NCI-H2081 treated with DMSO at 0.1 percent for 48 hours (cell line): ENCODE measurements at places on chromosomes 5 and 9.

GRCh38 chr9:83474631-83475030, 63.6 kb downstream of the FRMD3 start:
- no peak for DNase-seq

GRCh38 chr9:113998525-113999255, 79.4 kb downstream of the AMBP start:
- no peak for DNase-seq

DNA sequence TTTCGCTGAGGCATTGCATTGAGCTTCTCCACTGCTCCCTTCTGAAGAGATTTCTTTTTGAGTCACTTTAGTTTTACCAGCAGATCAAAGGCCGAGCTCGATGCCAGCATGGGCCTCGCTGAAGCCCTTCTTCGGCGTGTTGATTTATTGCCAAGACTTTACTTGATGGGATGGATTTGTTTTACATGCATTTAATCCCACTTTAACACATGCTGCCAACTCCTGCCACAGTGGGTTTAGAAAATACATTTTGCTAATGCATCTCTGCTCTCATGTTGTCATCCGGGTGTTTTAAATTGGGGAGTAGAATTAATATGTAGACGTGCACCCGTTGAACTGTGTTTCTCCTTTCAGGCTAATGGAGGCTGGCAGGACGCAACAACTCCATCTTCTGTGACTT, 218.3 kb downstream of the PBX3 start:
- no peak for DNase-seq

DNA sequence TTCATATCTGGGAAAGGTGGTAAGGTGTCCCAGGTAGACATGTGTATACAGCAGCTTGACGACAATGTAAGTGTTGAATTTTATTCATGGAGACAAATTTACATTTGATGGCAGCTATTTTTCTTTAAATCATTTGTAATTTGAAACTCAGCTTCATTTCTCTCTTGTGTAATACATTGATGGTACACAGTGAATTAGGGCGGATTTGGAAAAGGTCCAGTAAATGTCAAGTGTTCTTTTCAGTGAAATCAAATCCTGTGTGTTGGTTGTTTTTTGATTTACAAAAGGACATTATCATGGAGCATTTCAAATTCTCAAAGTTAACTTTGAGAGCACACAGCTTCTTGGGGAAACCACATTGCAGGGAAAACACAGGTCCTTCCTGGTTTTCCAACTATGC, 30.0 kb upstream of the PCSK1 start:
- no peak for DNase-seq

- DNase-seq = peak; percentile 77
These were observed 92.4 kb upstream of the CPLX2 start for GRCh38 chr5:175778951-175779503.

DNA sequence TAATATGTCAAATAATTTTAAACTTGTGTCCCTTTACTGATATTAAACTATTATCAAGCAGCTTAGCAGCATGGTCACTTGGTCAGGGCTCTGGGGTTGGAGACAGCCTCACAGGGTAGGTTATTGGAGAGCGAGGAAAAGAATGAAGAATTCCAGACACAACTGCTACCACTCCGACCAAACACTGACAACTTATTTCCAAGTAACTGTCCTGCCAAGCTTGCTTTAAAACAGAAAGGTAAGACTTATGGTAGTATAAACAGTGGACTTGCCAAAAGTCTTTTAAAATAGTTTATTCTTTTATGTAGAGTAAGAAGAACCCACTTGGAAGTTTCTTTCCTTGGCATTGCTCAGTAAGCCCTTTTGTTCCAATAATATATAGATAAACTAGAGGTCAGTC, 364.1 kb downstream of the DEPDC1B start:
- no peak for DNase-seq

GRCh38 chr5:89273289-89273688, 390.3 kb upstream of the MEF2C start:
- DNase-seq = no peak

- no peak for DNase-seq
These were observed 53.4 kb upstream of the OLFM1 start for GRCh38 chr9:135034106-135034505.

DNA sequence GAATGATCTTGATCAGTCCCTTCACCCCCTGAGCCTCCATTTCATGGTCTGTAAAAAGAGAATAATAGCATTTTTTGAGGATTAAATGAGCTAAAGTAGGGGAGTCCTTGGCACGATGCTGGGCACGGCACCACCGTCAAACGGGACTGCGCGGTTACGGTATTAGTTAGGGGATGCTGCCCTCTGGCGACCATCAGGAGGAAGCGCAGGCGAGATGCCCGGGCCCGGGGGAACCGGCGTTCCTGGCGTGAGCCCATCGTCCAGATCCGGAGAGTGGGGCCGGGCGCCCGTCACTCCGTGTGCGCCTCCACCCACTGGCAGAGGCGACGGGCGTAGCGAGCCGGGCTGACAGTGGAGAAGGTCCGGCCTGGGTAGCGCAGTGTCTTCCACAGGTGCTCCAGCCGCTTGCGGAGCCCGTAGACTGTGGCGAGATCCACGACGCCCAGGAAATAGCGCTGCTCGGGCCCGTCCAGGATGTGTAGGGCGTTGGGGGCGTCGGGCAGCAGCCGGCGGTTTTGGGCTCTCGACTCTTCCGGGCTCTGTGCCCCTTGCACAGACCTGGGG, 4.8 kb upstream of the ST6GALNAC4 start:
- no peak for DNase-seq

- no peak for DNase-seq
These were observed 82.3 kb downstream of the SECISBP2 start for GRCh38 chr9:89400403-89401116.

DNA sequence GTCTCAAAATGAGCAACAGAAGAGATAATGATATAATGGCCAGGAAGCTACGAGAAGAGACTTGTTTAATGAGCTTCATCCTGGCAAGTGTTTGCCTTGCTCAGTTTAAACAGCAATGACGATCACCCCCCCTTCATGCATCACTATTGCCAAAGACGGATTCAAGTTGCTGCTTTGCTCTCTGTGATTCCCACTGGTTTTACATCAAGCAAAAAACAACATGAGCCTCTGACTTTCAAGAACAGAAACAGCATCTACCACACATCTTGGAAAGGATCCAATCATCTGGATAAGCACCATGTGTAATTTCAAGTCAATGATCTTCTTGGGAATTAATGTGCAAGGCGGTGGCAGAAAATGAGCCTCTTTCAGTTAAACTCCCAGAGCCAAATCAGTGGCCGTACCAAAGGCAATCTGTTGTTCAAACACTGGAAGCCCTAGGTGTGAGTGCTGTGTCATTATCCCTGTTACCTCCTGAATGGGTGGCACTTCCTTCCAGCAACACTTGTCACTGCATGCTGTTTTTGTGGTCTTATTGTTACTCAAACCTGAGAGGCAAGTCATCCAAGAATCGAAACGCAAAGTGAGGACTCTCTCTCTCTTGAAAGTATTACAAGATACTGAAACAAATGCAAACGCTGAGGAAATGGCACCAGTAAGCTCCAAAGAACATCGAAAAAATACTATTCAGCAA, 72.8 kb downstream of the MED27 start:
- DNase-seq = peak; percentile 79

GRCh38 chr5:37146896-37147295, 102.3 kb downstream of the CPLANE1 start:
- no peak for DNase-seq

- DNase-seq = no peak
These were observed 7.6 kb upstream of the TRMT10B start for GRCh38 chr9:37745970-37746369.

DNA sequence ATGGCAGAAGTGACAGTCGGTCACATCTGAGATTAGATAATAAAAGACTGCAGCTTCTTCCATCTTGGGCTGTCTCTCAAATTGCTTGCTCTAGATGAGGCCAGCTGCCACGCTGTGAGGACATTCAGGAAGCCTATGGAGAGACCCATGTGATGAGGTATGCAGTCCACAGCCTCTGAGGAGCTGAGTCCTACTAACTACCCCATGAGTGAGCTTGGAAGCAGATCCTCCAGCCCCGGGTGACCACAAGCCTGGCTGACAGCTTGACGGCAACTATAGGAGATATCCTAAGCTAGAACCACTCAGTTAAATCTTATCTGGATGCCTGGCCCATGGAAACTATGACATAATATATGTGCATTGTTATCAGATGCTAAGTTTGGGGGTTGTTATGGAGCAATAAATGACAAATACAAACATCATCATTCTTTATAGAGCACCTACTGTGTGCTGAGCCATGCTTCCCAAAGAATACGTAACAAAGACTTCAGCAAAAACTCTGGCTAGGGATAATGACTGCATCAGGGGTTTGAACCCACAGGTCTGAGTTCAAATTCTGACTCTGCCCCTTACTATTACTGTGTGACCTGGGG, 26.7 kb downstream of the KCNV2 start:
- no peak for DNase-seq

GRCh38 chr9:92140074-92140753, 25.0 kb upstream of the SPTLC1 start:
- no peak for DNase-seq

DNA sequence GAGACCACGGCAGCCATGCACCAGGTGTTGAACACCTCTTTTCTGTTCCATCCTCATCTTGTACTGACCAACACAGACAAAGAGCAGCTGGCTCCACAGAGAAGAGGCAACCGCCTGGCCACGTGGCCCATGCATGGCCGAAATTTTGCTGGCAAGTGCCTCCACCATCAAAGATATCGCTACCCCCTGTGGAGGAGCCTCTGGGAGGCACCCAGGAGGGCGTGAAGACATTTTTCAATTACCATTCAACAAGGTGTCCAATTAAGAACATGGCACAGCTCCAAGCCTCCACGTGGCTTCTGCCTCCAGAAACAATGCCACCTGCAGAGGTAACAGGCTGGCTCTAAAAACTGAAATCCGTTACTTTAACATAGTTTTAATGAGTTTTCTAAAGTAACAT, 54.4 kb upstream of the CKS2 start:
- no peak for DNase-seq

- no peak for DNase-seq
These were observed 11.3 kb downstream of the NIM1K start for GRCh38 chr5:43203373-43203772.

- DNase-seq = no peak
These were observed 221.3 kb downstream of the GRIA1 start for GRCh38 chr5:153711755-153712154.

DNA sequence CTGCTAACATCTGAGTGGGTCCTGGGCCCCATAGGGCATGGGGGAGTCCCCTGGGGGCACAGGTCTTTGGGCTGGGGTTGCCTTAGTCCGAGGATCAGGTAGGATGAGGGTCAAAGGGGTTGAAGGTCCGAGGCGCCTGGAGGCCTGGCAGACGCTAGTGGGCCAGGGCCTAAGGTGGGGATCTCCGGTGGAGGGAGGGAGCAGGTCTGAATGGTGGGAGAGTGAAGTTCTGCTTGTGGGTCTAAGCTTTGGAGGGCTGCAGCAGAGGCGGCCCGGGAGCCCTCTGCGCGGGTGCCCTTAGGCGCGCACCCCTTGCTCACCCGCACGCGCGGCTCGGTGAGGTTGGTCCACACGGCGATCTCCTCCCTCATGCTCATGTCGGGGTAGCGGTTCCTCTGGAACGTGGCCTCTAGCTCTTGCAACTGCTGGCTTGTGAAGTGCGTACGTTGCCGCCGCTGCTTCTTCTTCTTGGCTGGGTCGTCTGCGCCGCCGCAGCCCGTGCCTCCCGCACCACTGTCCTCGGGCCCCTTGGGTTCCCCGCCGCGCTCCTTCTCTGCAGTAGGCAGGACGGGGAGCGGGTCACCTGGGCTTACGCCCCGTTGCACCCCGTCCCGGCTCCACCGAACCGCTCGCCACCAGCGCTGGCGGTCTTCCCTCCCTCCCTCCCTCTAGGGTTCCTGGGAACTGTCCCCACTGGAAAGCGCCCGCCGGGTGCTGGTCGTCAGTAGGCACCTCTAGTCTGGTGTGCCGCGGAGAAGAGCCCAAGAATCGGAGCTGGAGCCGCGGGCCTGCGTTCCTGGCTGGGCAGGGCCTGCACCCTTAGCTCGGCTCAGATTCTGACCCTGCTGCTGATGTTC, 2.8 kb downstream of the PITX1 start:
- no peak for DNase-seq

DNA sequence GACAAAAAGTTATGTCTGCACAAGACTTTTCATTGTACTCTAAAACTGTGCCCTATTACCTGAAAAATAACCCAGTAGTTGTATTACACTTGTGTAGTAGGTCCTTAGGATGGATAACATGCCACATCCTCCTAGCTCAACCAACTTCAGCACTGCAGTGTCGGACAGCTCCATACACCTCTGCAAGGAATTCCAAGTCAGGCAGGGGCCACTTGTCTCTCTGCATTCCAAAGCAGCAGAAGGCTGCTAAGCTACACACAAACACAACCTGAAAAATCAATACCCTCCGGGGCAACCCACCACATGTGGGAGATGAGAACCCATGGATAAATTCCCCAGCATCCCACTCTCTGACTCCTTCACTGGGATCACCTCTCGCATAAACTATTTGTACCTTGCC, 50.2 kb downstream of the MED10 start:
- no peak for DNase-seq

- no peak for DNase-seq
These were observed 153.9 kb downstream of the MARCHF11 start for GRCh38 chr5:16025681-16026080.

DNA sequence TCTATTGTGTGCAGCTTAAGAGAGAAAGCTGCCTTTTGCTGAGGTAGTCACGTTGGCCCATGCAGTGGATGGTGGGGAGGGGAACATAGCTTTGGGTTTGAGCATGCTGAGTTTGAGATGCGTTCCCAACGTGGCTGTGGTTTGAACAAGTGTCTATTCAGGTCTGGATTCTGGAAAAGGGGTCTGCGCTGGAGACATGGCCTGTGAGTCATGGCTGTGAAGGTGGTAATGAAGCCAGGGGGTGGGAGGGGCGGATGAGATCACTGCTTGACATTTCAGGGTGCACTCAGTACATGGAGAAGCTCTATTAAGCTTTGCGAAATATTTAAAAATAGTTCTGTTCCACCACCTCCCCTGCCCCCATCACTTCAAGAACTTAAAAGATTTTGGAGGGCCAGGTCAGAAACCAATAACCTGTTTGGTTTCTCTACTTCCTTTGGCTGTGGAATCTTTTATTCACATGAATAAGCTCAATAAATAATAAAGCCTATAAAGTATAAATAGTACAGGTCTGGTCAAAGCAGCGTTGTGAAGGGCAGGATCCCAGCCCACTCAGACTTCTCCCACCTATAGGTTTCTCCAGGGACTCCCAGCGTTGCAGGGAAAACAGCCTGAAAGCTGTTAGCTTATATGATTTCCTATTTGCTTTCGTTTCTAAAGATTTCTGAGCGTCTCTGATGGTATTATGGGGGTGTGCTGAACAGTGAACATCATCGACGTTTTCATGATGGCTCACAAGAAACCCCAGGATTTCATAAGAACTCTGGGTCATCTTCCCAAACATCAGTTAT, 189.9 kb downstream of the NSG2 start:
- no peak for DNase-seq
